ENCODE measurements at places on chromosomes 1 and 21.

GRCh38 chr1:184433956-184434502, 47.2 kb downstream of the C1orf21 start:
- no peak for DNase-seq

DNA sequence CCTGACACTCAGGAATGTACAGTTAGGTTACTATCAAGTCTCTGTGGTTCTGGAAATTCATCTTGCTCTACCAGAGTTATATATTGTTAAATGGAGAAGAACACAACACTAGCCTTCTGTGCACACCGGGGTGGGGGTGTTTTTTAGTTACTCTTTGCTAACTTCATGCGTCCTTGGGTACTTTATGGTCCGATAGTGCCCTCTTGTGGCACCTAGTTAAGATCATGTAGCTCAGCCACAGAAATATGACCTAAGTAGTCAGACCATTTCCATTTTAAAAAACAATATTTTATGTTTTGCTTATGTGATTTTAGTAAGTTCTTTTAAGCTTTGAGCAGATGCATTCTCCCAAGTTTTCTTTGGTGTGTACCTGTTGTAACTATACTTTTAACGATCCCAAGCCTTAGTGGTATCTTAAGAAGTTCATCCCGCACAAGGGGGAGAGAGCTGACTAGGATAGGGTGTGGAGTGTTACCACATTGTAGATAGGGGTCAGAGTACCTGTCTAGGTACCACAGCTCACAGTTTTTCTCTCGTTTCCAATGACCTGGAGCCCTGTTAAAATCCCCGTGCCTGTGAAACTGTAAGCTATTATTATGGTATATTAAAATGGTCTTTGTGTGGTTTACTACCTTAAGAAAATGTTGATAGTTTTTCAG, 20.6 kb upstream of the SH3D21 start:
- DNase-seq: peak; percentile 23

DNA sequence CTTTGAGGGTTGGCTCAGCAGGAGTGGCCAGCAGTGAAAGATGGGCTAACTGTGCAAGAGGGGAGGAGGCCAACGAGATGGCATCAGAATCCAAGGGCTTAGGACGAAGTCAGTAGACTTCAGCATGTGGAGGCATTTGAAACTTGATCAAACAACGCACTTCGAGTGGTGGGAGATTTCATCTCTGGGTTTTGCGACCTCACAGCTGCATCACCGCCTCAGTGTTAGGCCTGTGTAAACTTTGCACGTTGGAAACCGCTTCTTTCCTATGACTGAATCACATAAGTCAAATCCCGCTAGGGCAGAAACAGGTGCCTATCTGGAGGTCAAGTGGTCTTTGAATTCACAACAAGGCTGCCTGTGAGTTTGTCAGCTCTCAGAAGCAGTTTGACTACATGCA, 17.8 kb downstream of the TFF3 start:
- no peak for DNase-seq

DNA sequence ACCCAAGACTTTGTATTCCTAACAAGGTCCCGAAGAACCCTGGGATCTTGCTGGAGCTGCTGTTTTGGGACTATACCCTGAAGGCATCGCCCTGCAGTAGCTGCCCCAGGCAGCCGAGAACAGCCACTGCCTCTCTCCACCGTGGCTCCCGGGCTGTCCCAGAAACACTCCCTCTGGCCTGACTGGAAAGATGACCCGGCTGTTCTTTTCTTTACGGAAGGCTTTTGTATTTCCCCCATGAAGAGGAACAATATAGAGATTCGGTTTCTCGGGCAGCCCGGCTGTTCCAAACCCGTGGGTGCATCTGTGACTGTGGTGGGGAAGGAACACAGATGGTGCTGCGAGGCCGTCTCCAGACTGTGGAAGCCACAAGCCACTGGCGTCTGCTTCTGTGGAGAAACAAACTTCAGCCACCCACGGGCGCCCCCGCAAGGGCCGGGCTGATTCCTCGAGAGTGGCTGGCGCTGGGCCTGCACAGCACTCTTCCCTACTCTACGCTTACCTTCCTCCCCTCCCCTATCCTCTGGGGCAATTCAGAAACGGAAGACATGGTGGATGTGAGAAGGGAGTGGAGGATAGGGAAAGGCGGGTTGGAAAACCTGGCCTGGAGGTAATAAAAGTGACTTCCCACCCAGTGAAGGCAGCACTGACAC, 33.7 kb upstream of the VASH2 start:
- DNase-seq: no peak

GRCh38 chr1:111878649-111879048, 110.8 kb downstream of the KCND3 start:
- no peak for DNase-seq

DNA sequence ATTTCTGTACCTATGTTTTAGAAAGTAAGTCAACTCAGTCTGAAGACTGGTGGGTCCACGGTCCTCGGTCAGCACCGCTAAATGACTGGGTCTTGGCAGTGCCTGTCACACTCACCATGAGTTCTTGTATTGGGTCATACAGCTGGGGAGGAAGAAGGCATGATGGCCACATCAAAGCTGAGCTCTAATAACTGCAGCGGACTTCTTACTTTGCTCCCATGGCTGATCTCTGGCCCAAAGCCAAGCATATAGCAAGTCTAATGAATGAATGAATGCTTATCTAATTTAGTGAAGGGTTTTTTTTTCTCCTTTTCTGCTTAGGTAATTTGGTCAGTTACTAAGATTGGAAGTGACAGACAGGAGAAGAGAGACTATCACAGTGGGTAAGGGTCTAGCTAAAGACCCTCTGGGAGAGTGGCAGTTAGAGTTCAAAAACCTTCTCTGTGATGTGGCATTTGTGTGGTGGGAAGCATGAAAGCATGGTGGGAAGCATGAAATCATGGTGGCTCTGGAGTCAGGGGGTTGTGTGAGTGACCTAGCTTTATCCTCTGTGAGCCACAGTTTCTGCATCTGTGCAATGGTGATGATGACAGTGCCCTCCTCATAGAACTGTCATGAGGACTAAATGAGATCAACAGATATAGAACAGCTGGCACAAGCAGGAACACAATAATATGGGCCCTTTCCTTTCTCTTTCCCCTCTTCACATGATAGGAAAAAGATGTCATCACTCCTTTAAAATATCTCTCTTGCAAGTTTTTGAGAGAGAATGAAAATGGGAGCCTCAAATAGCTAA, 78.9 kb upstream of the JAK1 start:
- no peak for DNase-seq

GRCh38 chr1:109373126-109373525, 24.6 kb downstream of the SORT1 start:
- no peak for DNase-seq

DNA sequence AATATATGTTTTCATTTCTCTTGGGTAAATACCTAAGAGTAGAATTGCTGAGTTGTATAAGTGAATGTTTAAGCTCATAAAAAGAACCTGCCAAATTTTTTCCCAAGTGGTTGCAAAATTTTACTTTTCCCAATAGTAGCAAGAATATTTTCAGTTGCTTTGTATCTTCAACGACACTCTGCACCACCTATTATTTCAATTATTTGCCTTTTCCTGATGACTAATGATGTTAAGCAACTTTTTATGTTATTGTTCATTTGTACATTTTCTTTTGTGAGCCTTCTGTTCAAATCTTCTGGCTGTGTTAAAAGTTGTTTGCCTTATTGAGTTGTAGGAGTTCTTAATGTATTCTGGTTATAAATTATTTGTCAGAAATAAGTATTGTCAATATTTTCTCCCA, 299.1 kb upstream of the NRIP1 start:
- DNase-seq: no peak

- DNase-seq: no peak
Measured at GRCh38 chr1:78855258-78855657, 151.3 kb downstream of the ADGRL4 start.

- DNase-seq: no peak
Measured at GRCh38 chr1:40750451-40750908, 33.1 kb upstream of the KCNQ4 start.

GRCh38 chr1:178051071-178051470, 42.8 kb upstream of the RASAL2 start:
- DNase-seq: no peak

DNA sequence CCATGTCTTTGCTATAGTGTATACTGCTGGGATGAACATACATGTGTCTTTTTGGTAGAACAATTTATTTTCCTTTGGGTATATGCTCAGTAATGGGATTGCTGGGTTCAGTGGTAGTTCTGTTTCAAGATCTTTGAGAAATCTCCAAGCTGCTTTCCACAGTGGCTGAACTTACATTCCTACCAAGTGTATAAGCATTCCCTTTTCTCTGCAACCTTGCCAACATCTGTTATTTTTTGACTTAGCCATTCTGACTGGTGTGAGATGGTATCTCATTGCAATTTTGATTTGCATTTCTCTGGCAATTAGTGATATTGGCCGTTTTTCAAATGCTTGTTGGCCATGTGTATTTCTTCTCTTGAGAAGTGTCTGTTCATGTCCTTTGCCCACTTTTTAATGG, 37.5 kb upstream of the ANGPTL1 start:
- DNase-seq: no peak

DNA sequence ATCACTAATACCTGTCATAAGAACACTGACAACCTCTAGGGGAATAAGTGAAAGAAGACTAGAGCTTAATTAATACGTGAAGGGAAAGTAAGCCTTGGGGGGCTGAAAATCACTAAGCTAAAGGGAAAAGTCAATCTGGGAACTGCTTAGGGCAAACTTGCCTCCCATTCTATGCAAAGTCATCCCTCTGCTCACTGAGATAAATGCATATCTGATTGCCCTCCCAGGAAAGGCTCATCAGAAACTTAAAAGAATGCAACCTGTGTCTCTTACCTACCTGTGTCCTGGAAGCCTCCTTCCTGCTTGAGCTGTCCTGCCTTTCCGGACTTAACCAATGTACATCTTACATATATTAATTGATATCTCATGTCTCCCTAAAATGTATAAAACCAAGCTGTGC, 81.8 kb downstream of the WDR64 start:
- DNase-seq: no peak

- DNase-seq: no peak
Measured at GRCh38 chr1:81760477-81761097, 40.1 kb upstream of the ADGRL2 start.

DNA sequence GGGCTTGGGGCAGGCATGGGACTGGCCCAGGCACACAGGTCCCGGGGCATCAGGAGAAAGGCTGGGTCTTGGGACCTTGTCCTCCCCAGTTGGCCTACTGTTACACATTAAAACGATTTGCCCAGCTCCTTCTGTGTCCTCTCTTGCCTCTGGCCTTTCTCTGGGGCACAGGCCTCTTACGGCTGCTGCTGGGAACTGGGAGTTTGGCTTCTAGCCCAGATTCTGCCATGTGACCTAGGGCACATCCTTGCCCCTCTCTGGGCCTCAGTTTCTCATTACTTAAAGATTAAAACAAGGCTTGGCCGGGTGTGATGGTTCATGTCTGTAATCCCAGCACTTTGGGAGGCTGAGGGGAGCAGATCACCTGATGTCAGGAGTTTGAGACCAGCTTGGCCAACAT, 14.0 kb downstream of the KDF1 start:
- no peak for DNase-seq

- DNase-seq: no peak
Measured at GRCh38 chr1:179637211-179637860, 45.7 kb downstream of the TDRD5 start.

DNA sequence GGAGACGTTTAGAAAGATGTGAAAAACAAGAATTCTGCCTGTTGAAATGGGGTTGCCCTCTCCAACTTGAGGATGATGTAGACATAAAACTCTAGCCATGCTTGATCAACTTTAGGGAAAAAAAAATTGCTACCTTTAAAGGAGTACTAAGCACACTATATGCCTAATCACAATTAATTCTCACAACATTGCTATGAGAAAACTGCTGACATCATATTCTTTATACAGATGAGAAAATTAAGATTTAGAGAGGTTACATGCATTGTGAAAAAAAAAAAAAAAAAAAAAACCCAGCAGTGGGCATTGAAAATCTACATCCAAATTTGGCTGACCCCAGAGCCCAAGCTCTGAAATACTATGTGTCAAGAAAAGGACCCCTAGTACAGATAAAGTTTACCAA, 617.2 kb upstream of the ADGRL2 start:
- DNase-seq: no peak

DNA sequence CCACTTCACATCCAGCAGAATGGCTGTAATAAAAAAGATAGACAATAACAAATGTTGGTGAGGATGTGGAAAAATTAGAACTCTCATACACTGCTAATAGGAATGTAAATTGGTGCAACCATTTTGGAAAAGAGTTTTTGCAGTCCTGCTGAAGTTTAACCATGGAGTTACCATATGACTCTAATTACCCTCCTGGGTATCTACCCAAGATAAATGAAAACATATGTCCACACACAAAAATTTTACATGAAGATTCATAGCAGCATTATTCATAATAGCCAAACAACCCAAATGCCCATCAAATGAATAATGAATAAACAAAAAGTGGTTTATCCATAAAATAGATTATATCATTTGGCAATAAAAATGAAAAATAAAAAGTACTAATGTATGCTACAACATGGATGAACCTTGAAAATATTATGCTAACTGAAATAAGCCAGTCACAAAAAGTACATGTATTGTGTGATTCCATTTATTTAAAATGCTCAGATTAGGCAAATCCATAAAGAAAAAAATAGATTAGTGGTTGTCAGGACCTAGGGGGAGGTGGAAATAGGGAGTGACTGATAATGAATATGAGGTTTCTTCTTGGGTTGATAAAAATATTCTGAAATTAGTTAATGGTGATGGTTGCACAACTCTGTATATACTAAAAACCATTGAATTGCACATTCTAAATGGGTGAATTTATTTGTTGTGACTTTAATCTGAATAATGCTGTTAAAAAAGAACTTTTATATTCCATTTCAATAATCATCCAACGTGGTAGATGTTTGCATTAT, 26.4 kb downstream of the C4BPA start:
- no peak for DNase-seq

- DNase-seq: no peak
Measured at GRCh38 chr1:28601696-28602095, 9.6 kb downstream of the RAB42 start.

- no peak for DNase-seq
Measured at GRCh38 chr1:108600504-108600903, 40.6 kb downstream of the EEIG2 start.

DNA sequence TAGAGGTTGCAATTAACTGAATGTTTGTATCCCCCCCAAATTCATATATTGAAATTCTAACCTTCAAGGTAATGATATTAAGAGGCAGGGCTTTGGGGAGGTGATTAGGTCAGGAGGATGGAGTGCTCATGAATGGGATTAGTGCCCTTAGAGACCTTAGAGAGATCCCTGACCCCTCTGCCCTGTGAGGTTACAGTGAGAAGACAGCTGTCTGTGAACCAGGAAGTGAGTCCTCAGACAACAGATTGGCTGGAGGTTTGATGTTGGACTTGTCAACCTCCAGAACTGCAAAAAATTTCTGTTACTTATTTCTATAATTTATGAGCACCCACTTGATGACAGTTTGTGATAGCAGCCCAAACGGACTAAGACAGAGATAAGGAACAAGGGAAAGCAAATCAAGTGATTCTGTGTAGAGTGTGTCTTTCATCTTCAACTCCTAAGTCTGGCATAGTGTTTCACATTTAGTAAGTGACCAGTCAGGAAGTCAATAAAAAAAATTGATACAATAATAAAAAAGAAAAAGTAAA, 30.0 kb upstream of the RWDD3 start:
- no peak for DNase-seq
